ENCODE measurements at places on chromosomes 11 and 22. TPM values are rescaled to one million over a fixed set of nuclear protein-coding genes. Genes with fewer than 3 reads are reported as not detected.
A peak's percentile ranks its signal among the peaks of the same experiment; 100 is the strongest.

- DNase-seq = no peak
- no peaks in the 10 kb centered on the region for H3K36me3 ChIP-seq
- no peaks in the 10 kb centered on the region for H3K27me3 ChIP-seq
- peak overlapping the region; percentile 3 for H3K4me3 ChIP-seq
- peak overlapping the region; percentile 83 for H3K27ac ChIP-seq
Measured at GRCh38 chr11:102320188-102320587, 2.9 kb downstream of the BIRC3 start.

- H3K36me3 ChIP-seq = no peaks in the 10 kb centered on the region
- H3K27ac ChIP-seq = no peak overlapping the region
- no peak overlapping the region for H3K4me3 ChIP-seq
- DNase-seq = no peak
- no peaks in the 10 kb centered on the region for H3K4me1 ChIP-seq
Measured at GRCh38 chr22:33844273-33844672, 76.0 kb downstream of the LARGE1 start.

SCGB1C1 gene
- not detected for total RNA-seq

DNA sequence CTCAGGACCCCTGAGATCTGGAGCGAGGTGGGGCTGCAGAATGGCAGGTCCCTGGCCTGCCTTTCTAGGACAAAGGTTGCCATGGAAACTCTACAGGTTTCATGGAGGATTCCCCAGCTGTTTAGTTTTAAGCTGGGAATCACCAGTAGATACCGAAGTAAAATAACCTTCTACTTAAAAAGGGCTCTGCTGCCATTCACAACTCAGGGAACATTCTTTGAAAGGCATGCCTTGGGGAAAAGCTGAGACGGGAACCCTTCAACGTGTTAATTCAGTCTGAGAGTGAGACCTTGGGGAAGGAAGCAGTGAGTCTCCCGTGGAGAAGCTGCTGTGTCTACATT lies 493.3 kb downstream of the BRD1 start:
- H3K4me1 ChIP-seq = no peaks in the 10 kb centered on the region
- H3K36me3 ChIP-seq = no peaks in the 10 kb centered on the region
- no peak for DNase-seq
- no peak overlapping the region for H3K27ac ChIP-seq
- no peaks in the 10 kb centered on the region for H3K27me3 ChIP-seq
- H3K4me3 ChIP-seq = no peak overlapping the region

GRCh38 chr11:9619004-9619403 lies 44.9 kb upstream of the SWAP70 start:
- no peak overlapping the region for H3K4me3 ChIP-seq
- H3K36me3 ChIP-seq = no peaks in the 10 kb centered on the region
- H3K27ac ChIP-seq = no peak overlapping the region
- no peaks in the 10 kb centered on the region for H3K4me1 ChIP-seq
- no peak for DNase-seq
- H3K27me3 ChIP-seq = no peaks in the 10 kb centered on the region

ARFGAP2 gene
- total RNA-seq = 122 TPM

DNA sequence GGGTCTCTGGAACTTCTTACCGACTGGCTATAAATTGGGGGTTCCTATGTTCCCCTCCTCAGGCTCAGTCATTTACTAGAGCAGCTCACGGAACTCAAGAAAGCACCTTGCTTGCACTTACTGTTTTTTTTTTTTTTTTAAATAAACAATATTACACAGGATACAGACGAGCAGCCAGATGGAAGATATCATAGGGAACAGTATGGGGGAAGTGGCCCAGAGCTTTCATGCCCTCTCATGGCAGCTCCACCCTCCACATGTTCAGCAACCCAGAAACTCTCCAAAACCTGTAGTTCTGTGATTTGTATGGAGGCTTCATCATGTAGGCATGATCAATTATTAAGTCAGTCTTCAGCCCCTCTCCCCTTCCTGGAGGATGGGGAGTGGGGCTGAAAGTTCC lies 7.5 kb downstream of the UVRAG start:
- H3K4me3 ChIP-seq = no peak overlapping the region
- H3K36me3 ChIP-seq = no peaks in the 10 kb centered on the region
- H3K27ac ChIP-seq = peak overlapping the region; percentile 78
- no peaks in the 10 kb centered on the region for H3K27me3 ChIP-seq
- DNase-seq = no peak

BLID gene
- total RNA-seq = 1.6 TPM

DEUP1 gene
- not detected for total RNA-seq

CLDN5 gene
- total RNA-seq = 88.9 TPM

GRCh38 chr11:70951139-70951804 lies 301.1 kb downstream of the SHANK2 start:
- H3K4me3 ChIP-seq = no peak overlapping the region
- H3K4me1 ChIP-seq = no peaks in the 10 kb centered on the region
- no peaks in the 10 kb centered on the region for H3K27me3 ChIP-seq
- H3K27ac ChIP-seq = no peak overlapping the region

DNA sequence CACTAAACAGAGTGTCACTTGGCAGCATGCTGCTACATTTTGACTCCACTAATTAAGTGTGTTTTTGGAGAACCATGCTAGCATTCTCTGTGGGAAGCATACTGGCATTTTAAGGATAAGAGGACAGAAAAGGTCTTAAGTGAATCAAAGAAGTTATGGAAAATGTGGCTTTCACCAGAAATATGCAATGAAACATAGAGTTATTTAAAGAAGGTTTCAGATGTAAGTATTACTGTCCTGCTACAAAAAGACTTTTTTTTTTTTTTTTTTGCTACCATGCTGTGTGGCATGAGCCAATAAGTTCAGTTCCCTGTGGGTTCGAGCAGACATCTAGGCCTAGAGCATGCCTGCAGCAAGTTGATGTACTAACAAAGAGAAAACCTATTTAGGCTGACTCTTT lies 187.6 kb downstream of the MSANTD4 start:
- DNase-seq = no peak
- H3K4me1 ChIP-seq = no peaks in the 10 kb centered on the region
- H3K27me3 ChIP-seq = no peaks in the 10 kb centered on the region
- H3K27ac ChIP-seq = no peak overlapping the region
- H3K4me3 ChIP-seq = no peak overlapping the region

DNA sequence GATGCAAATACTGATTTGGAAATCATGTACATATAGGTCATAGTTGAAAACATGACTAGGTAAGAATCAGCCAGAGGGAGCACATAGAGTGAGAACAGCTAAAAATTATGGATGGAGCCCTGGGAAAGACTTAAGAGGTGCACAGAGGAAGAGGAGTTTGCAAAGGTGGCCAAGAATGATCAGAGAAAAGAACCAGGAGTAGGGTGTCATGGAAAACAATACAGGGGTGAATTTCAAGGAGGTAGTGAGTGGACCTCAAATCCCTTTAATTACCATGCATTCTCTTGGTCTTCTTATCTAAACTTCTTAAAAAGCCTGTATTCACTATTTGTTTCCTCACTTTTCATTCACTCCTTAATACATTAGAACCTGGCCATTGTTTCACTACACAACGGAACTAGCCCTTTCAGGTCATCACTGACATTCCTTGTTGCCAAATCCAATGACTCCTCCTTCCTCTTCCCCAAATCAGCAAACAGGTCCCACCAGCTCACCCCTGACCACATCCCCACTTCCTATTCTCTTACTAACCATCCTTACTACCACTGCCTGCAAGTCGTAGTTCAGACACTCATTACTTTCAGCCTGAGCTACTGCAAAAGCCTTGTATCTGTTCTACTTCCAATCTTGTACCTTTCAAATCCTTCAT lies 22.6 kb downstream of the BUD13 start:
- H3K27me3 ChIP-seq = no peaks in the 10 kb centered on the region
- H3K27ac ChIP-seq = no peak overlapping the region
- peaks cover 42% of the 10 kb centered on the region for H3K36me3 ChIP-seq

CCDC89 gene
- 1.4 TPM for total RNA-seq

MMP11 gene
- 9.9 TPM for total RNA-seq

DNA sequence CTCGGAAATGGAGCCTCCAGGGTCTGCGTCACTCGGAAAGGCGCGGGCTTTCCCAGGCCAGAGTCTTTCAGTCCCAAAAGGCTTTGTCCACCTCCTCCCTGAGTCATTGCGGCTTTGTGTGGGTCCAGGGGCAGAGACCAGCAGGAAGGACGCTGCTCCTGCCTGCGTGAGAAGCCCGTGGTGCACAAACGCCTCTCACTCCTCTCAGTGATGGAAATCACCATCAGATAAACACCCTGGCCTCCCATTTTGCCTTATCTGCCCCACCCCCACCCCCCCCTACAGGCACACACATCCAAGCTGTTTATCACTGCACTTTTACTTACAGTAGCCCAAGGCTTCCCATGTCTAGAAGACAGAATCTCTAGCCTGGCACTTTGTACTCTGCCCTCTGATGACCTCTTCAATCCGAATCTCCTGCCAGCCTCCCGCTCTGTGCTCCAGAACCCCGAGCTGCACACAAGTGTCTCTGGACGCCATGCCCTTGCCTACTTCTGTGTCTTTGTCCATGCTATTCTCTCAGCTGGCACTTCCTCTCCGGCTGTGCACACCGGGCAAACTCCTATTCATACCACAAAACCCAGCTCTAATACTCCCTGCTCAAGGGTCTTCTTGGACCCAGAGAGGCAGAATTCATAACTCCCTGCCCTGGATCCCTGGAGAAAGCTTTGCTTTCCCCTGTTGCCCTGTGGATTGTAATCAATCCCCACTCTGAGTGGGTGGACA lies 954.6 kb downstream of the TBC1D22A start:
- H3K27ac ChIP-seq = no peak overlapping the region
- no peaks in the 10 kb centered on the region for H3K4me1 ChIP-seq
- H3K4me3 ChIP-seq = no peak overlapping the region

MMP12 gene
- not detected for total RNA-seq

DNA sequence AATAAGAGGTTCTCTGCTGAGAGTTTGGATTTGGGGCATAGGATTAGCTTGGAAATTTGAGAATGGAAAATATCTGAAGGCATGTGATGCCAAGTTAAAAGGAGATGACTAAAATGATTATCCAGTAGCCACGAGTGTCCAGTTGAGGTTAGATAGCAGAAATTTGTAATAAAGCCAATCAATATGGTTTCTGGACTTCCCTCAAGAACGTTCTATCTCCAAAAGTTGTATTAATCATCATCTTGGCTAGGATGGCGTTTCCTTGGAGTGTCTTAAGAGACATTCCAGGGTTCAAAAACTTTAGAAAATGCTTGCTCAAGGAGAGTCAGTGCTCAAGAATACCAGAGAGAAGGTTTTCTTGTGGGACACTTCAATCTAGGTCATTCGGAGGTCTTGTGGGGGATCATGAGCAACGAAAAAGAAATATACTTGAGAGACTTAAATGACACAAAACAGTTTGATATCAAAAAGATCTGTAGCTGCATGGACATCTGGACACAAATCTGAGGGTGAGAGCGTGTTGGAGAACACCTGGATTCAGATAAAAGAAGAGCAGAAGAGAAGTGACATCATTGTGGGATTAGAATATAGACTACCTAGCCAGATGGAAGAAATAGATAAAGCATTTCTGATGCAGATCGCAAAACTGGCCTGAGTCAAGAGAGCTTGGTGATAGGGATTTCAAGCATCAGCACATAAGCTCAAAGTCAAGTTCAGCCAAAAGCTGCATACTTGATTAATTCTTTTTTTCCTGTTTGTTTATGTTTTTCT lies 97.7 kb downstream of the ARFGAP2 start:
- no peak for DNase-seq

DDX6 gene
- 122 TPM for total RNA-seq

GRCh38 chr22:26174280-26174679 lies 5.0 kb downstream of the SEZ6L start:
- no peak overlapping the region for H3K4me3 ChIP-seq
- H3K4me1 ChIP-seq = peaks cover 15% of the 10 kb centered on the region
- no peak for DNase-seq

DNA sequence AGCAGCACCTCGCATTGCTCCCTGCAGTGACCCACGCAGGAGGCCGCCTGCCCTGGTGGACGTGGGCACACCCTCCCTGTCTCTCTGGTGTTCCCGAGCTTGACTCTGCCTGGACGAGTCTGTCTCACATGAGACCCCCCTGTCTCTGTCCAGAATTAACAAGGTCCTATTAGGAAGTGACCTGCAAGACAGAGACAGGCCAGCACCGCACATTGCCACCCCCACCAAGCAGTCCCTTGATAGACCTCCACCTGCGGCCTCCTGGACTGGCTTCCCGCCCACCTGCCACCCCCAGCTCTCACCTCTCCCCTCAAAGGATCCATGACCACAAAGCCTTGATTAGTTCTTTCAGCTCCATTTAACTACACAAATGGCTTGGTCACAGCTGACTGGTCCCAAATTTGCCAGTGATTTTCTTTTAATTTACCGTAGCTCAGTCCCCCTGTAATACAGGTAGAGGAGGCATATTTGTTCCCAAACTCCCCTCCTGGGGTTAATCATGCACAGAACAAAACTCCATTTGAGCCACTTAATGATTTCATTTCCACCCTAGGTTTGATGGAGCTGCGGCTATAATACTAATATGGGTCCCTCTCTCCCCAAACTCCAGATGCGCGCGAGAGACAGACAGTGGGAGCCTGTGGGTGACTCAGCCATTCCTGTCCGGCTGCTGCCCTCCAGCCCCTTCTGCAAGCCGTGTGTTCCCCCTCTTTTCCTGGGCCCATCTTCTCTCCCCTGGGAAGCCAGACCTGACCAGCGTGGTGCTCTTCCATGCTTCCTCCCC lies 11.2 kb downstream of the SPATA19 start:
- H3K4me3 ChIP-seq = no peak overlapping the region
- no peaks in the 10 kb centered on the region for H3K27me3 ChIP-seq
- DNase-seq = no peak
- no peaks in the 10 kb centered on the region for H3K4me1 ChIP-seq

CDKN1C gene
- 37.2 TPM for total RNA-seq

- H3K4me3 ChIP-seq = no peak overlapping the region
- no peak for DNase-seq
- H3K27ac ChIP-seq = no peak overlapping the region
- H3K36me3 ChIP-seq = no peaks in the 10 kb centered on the region
Measured at GRCh38 chr22:22682807-22683667, 38.6 kb downstream of the GGTLC2 start.

CBLIF gene
- total RNA-seq = not detected

- no peak overlapping the region for H3K27ac ChIP-seq
- H3K4me1 ChIP-seq = peaks cover 16% of the 10 kb centered on the region
- H3K27me3 ChIP-seq = no peaks in the 10 kb centered on the region
Measured at GRCh38 chr11:36012979-36013378, 69.1 kb downstream of the LDLRAD3 start.

- H3K4me1 ChIP-seq = no peaks in the 10 kb centered on the region
- no peaks in the 10 kb centered on the region for H3K36me3 ChIP-seq
- no peak overlapping the region for H3K27ac ChIP-seq
- no peak overlapping the region for H3K4me3 ChIP-seq
- no peaks in the 10 kb centered on the region for H3K27me3 ChIP-seq
- no peak for DNase-seq
Measured at GRCh38 chr11:17840101-17840548, 105.5 kb downstream of the KCNC1 start.

MOGAT2 gene
- total RNA-seq = not detected

- DNase-seq = no peak
- H3K36me3 ChIP-seq = no peaks in the 10 kb centered on the region
- H3K27me3 ChIP-seq = no peaks in the 10 kb centered on the region
- no peak overlapping the region for H3K4me3 ChIP-seq
- H3K27ac ChIP-seq = no peak overlapping the region
Measured at GRCh38 chr11:77051511-77051910, 15.3 kb upstream of the CAPN5 start.

DNA sequence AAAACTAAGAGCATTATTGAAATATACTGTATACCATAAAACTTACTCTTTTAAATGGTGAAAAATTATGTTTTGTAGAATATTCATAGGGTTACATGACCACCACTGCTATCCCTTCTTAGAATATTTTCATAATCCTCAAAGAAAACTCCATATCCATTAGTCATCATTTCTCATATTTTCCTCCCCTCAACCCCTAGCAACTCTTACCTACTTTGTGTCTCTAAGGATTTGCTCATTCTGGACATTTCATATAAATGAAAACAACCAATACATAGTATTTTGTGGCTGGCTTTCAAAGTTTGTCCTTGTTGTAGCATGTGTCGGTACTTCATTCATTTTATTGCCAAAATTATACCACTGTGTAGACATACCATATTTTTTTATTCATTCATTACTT lies 863.8 kb downstream of the KCNA4 start:
- no peaks in the 10 kb centered on the region for H3K4me1 ChIP-seq
- DNase-seq = no peak

RPUSD4 gene
- 24.4 TPM for total RNA-seq
